Activated CD8-positive, alpha-beta T cell treated with anti-CD3 and anti-CD28 coated beads for 36 hours (primary cell): ENCODE measurements at places on chromosomes 11 and 22. TPM values are rescaled to one million over a fixed set of nuclear protein-coding genes. Genes with fewer than 3 reads are reported as not detected.

SLC22A9 gene
- total RNA-seq, result not detected

MIAT gene
- 11.9 TPM for total RNA-seq

H19 gene
- total RNA-seq, result not detected

GRCh38 chr11:57233702-57234101, 3.3 kb downstream of the APLNR start:
- no peak for DNase-seq
